T-cell (primary cell): ENCODE measurements at places on chromosomes 2 and 18.

DNA sequence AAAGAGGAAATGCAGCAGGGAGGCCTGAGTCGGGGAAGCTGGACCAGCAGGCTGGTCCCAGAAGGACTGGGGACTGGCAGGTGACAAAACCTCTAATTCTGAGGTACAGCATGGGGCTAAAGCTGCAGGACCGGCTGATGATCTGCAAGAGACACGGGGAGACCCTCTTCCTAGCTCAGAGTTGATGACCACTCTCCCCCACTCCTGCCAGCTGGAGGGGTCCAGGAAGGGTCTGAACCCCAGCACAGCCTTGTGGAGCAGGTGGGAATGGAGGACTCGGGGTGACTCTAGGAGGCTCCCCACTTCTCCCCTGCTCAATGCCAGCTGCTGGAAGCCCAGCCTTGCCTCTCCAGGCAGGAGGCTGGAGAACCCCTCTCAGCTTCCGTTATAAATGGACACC lies 67.7 kb downstream of the TWIST2 start:
- no peak for DNase-seq
- H3K4me3 ChIP-seq: no peak overlapping the region
- no peak overlapping the region for H3K27ac ChIP-seq
- H3K27me3 ChIP-seq: peaks cover 42% of the 10 kb centered on the region

- H3K4me1 ChIP-seq: no peaks in the 10 kb centered on the region
- H3K27ac ChIP-seq: no peak overlapping the region
- no peak for DNase-seq
- H3K4me3 ChIP-seq: no peak overlapping the region
Measured at GRCh38 chr2:111201214-111201613, 80.5 kb downstream of the BCL2L11 start.

GRCh38 chr2:132567682-132568081 lies 102.3 kb downstream of the LYPD1 start:
- no peaks in the 10 kb centered on the region for H3K36me3 ChIP-seq
- H3K27me3 ChIP-seq: no peaks in the 10 kb centered on the region
- no peak overlapping the region for H3K27ac ChIP-seq
- no peak overlapping the region for H3K4me3 ChIP-seq
- no peaks in the 10 kb centered on the region for H3K4me1 ChIP-seq

- no peaks in the 10 kb centered on the region for H3K36me3 ChIP-seq
- H3K4me3 ChIP-seq: no peak overlapping the region
- H3K27ac ChIP-seq: no peak overlapping the region
- DNase-seq: no peak
- H3K4me1 ChIP-seq: no peaks in the 10 kb centered on the region
Measured at GRCh38 chr2:223613017-223613950, 11.1 kb upstream of the SCG2 start.

GRCh38 chr2:152063325-152063924 lies 35.4 kb downstream of the CACNB4 start:
- no peak overlapping the region for H3K4me3 ChIP-seq
- no peak overlapping the region for H3K27ac ChIP-seq
- no peak for DNase-seq
- H3K4me1 ChIP-seq: no peaks in the 10 kb centered on the region
- H3K27me3 ChIP-seq: peaks cover 8% of the 10 kb centered on the region
- H3K36me3 ChIP-seq: no peaks in the 10 kb centered on the region

GRCh38 chr2:174798801-174799200 lies 34.5 kb upstream of the CHRNA1 start:
- no peak for DNase-seq
- no peak overlapping the region for H3K27ac ChIP-seq
- no peaks in the 10 kb centered on the region for H3K4me1 ChIP-seq
- H3K36me3 ChIP-seq: no peaks in the 10 kb centered on the region

- no peaks in the 10 kb centered on the region for H3K36me3 ChIP-seq
- H3K4me1 ChIP-seq: no peaks in the 10 kb centered on the region
- no peaks in the 10 kb centered on the region for H3K27me3 ChIP-seq
- no peak for DNase-seq
- H3K27ac ChIP-seq: no peak overlapping the region
Measured at GRCh38 chr2:73091164-73091563, 19.7 kb upstream of the SFXN5 start.

DNA sequence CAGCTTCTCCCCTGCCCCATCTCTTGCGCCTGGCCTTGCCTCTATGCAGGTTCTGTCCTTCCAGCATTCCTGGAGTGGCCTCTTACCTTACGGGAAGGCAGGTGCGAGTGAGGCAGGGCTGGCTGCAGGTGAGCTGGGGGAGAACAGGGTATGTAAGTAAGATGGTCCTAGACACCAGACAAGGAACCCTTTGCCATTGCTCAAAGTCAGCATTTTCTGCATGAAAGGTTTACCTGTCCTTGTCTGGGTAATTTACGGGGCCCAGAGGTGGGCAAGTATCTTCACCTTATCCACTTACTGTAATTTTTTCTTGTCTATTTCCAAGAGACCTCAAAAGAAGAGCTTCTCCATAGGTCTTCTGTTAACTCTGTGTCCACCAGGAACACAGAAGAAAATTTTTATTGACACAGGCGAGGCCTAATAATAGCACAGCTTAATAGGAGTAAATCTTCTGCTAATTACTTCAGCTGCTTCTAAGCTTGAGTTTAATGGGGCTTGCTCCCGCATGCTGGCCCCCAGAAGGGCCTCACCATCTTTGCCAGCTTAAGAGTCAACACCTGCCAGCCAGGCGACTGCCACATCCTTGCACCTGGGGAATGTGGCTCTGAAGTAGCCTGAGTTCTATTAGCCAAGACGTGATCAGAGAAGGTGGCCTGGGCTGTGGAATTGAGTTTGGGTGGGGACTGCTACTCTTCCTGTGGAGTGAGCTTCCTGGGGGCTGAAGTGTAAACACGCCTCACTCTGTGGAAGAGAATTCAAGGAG lies 27.1 kb downstream of the PCARE start:
- no peaks in the 10 kb centered on the region for H3K4me1 ChIP-seq
- H3K4me3 ChIP-seq: no peak overlapping the region
- DNase-seq: no peak
- H3K27ac ChIP-seq: no peak overlapping the region
- no peaks in the 10 kb centered on the region for H3K27me3 ChIP-seq
